ENCODE measurements at places on chromosomes 2 and 18. TPM values are rescaled to one million over a fixed set of nuclear protein-coding genes. Genes with fewer than 3 reads are reported as not detected.

The UXS1 gene
- total RNA-seq: 25.0 TPM

The PCGF1 gene
- total RNA-seq: 15.2 TPM

The GPR35 gene
- total RNA-seq: 0.86 TPM

DNA sequence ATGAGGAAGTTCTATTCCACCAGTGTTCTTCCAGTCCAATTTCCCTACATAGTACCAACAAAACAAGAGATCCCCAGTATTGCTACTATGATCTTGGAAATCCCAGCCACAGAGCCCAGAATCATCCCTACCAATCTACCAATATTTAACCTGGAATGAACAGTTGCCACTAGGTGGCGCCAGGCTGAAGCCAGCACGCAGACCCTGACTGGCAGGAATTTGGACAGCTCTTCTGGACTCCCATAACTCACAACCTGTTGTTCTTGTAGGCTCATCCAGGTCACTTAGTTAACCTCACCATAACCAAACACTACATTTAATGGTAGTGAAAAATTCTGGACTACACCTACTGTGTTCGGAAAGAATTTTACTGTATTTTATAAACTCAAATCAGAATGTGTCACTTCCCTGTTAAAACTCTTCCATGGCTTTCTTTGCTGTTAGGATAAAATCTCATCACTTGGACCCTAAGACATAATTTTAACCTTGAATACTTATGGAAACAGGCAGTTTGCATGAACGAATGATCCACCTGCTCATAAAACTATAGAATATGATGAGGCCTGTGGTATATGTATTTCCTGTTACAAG lies 59.8 kb upstream of the SLC38A11 start:
- DNase-seq: no peak

DNA sequence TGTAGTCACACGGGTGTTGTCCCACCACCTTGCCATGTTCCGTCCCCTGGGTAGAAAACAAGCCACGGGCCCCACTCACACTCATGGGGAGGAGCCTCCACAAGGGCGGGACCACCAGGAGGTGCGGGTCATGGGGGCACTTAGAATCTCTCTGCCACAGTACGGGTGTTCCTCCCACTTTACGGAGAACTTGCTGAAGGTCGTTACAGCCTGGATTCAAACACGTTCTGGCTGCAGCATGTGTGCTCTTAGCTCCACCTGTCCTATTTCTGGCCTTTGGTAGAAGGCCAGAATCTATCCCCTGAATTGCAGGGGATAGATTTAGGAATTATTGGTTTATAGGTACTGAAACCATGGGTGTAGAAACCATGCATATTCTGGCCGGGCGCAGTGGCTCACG lies 14.9 kb upstream of the CEP192 start:
- DNase-seq: no peak

DNA sequence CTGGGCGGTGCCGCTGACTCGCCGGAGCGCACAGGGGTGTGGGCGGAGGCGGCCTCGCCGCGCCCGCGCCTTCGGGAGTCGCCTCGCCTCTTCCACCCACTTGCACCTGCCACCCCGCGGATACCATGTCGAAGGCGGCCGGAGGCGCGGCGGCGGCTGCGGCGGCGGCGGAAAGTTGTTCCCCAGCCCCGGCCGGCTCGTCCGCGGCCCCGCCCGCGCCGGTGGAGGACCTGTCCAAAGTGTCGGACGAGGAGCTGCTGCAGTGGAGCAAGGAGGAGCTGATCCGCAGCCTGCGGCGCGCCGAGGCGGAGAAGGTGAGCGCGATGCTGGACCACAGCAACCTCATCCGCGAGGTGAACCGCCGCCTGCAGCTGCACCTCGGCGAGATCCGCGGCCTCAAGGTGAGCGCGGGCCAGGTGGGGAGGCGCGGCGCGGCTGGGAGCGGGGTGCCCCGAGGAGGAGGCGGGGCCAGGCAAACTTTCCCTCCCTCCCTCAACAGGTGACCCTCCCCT lies 766 bp downstream of the CCDC85A start:
- DNase-seq: no peak

DNA sequence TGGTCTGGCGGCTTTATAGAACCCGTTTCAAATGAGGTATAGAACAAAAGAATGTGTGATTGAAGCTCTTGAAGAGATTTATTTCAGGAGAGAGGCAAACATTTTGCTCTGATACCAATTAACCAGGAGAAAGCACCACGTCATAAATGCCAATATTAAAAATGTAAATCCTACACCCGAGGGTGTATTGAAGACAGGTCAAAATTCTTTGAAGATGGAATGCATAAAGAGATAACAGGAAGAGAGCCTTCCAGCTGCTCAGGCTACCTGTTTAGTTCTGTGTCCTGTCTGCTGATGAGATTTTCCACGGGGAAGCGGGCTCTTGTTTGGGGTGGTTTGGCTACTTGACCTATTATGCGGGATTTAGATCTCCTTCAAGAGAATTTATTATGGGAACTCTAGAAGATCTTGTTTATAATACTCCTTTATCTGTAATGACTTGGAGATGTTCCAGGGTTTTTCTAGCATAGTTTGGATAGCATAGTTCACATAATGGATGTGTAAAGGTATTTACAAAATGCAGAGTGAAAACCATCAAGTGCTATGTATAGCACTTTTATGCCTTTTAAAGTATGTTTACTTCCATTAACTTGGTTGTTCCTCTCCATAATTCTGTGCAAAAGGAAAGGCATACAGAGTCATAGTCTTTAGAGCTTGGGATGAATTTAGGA lies 204.5 kb upstream of the SPRED2 start:
- no peak for DNase-seq

DNA sequence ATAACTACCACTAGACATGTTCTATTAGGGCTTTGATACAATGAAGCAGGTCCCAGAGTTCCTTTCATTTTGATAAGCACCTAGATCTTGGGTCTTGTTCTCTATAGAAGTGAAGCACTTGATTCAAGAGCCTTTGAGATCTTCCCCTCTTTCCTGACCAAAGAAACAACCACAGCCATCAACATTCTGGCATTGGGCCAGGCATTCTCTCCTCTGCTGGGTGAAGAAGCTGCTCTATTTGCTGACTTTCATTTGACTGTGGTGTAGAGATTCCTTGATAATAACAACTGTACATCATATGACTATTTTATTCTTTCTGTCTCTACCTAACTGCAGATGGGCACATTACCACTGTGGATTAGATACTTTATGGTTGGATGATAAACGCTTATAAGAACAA lies 96.6 kb upstream of the LYPD1 start:
- DNase-seq: no peak

- DNase-seq: no peak
These were observed 26.8 kb downstream of the SH3RF3 start for GRCh38 chr2:109155553-109156451.

- DNase-seq: no peak
These were observed 36.0 kb downstream of the PAIP2B start for GRCh38 chr2:71190656-71191569.

DNA sequence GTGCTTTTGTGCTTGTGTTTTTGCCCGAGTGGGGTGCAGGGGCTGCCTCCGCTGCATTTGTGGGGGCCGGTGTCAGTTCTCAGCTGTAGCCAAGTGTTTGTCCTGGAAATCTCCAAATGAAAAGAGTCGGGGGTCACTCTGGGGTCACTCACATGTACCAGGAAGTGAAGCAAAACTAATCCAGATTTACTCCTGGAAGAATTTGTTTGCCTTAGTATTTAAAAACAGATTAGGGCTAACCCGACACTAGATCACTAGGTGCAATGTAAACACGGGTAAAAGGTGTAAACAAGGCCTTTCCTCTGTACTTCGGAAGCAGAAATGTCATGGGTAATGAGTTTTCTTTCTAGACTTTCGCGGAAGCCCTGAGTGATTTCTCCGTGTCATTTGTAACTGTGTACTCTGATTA lies 50.3 kb downstream of the GBX2 start:
- DNase-seq: no peak

Data from right atrium auricular region (tissue), 2 donors.